ENCODE measurements at places on chromosomes 2 and 18. TPM values are rescaled to one million over a fixed set of nuclear protein-coding genes. Genes with fewer than 3 reads are reported as not detected.

Gene FHOD3
- 30.0 TPM for total RNA-seq

Gene IGFBP5
- 292 TPM for total RNA-seq

Gene RAB31
- 79.0 TPM for total RNA-seq

Gene RMC1
- 24.4 TPM for total RNA-seq

Gene MBD1
- total RNA-seq: 35.3 TPM

Gene XRCC5
- total RNA-seq: 256 TPM

Gene NT5DC4
- total RNA-seq: 0.10 TPM

Gene KCNS3
- 22.8 TPM for total RNA-seq

Gene SERPINB4
- total RNA-seq: not detected

Gene SKA1
- 3.8 TPM for total RNA-seq

Gene KIF5C
- total RNA-seq: 79.2 TPM

All from spinal cord (tissue), 10 donors.